ENCODE measurements at places on chromosomes 13 and 19.

GRCh38 chr19:48206397-48207093 is 36.1 kb downstream of the ZSWIM9 start:
- no peaks in the 10 kb centered on the region for H3K36me3 ChIP-seq
- H3K27ac ChIP-seq: no peak overlapping the region
- no peaks in the 10 kb centered on the region for H3K27me3 ChIP-seq
- H3K4me1 ChIP-seq: no peaks in the 10 kb centered on the region

DNA sequence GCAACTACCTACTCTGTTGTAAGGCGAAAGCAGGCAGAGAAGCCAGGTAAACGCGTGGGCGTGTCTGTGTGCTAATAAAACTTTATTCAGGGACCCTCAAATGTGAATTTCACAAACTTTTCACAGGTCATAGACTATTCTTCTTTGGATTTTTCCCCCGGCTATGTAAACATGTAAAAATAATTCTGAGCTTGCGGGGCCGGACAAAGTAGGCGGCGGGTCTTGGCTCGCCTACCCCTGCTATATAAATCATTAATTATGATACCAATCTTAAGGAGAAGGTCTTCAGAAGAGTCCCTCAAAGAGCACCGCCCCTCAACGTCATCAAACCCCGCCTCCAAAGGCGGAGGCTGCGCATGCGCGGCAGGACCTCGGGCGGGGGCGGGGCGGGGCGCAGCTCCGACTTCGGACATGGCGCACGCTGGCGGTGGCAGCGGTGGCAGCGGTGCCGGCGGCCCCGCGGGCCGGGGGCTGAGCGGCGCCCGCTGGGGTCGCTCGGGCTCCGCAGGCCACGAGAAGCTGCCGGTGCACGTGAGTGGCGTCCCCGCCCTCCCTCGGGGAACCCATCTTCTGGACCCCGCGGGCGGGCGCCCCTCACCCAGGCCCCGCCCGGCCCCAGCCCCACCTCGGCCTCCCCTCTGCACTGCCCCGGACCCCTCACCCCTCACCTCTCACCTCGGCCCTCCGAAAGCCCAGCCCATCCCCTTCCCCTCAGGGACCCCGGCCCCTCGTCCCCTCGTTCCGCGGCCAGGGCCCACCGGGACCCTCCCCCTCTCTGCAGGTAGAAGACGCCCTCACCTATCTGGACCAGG is at the start of gene SIN3B:
TSS of gene SIN3B (plus strand) at position 389 of the 812 bp plus-strand sequence. CDS start at position 412, 23 bp downstream.
- peaks cover 18% of the 10 kb centered on the region for H3K36me3 ChIP-seq
- H3K4me1 ChIP-seq: peaks cover 8% of the 10 kb centered on the region
- H3K27ac ChIP-seq: no peak within 1 kb of the TSS
- no peaks in the 10 kb centered on the region for H3K27me3 ChIP-seq
- peak; percentile 95 for DNase-seq
- peak within 1 kb of the TSS; percentile 87 for H3K4me3 ChIP-seq

DNA sequence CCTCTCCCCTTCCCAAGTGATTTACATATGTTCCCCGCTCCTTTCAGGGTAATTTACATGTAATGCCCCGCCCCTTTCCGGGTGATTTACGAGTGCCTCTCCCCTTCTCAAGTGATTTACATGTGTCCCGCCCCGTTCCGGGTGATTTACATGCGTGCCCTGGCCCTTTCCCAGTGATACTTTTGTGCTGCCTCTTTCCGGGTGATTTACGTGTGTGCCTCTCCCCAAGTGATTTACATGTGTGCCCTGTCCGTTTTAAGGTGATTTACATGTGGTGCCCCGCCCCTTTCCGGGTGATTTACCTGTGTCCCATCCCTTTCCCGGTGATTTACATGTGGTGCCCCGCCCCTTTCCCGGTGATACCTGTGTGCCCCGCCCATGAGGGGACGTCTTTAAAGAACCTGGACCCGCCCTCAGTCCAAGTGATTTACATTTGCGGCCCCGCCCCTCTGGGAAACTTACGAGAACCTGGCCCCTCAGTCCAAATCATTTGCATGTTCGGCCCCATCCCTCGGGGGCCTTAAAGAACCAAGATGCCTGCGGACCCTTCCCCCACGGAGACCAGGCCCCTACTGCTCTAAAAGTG is 559 bp upstream of the LENG9 start:
- peak overlapping the region; percentile 86 for H3K27ac ChIP-seq
- DNase-seq: peak; percentile 95
- H3K4me1 ChIP-seq: peaks cover 6% of the 10 kb centered on the region
- H3K4me3 ChIP-seq: peak overlapping the region; percentile 87
- peaks cover 4% of the 10 kb centered on the region for H3K36me3 ChIP-seq

DNA sequence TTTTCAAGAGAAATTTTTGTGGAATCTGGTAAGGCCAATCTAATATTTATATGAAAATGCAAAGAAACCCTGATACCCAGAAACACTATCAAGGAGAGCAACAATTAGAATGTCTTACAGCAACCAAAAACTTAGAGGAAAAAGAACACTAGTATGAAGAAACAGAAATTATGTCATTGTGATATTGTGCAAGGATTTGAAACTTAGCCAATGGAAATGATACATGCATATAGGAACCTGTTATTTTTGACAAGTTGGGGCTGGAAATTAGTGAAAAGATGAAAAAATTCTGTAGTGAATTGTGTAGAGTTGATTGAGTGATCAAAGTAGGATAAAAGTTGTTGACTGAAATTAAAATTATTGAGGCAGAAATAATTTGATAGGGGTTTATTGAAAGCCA is 792.6 kb upstream of the SLITRK6 start:
- no peak for DNase-seq
- H3K27ac ChIP-seq: no peak overlapping the region
- H3K36me3 ChIP-seq: no peaks in the 10 kb centered on the region
- H3K4me3 ChIP-seq: no peak overlapping the region
- no peaks in the 10 kb centered on the region for H3K27me3 ChIP-seq
- no peaks in the 10 kb centered on the region for H3K4me1 ChIP-seq

- H3K27ac ChIP-seq: no peak overlapping the region
- no peaks in the 10 kb centered on the region for H3K27me3 ChIP-seq
- 0 out of 2 replicates have a peak, but pooled peaks cover 1% of the 10 kb centered on the region for H3K4me1 ChIP-seq
Measured at GRCh38 chr13:94996445-94996844, 284.1 kb upstream of the SOX21 start.

GRCh38 chr19:27971071-27971470 is 1241.9 kb downstream of the UQCRFS1 start:
- no peak overlapping the region for H3K27ac ChIP-seq
- H3K4me3 ChIP-seq: no peak overlapping the region
- no peaks in the 10 kb centered on the region for H3K4me1 ChIP-seq

DNA sequence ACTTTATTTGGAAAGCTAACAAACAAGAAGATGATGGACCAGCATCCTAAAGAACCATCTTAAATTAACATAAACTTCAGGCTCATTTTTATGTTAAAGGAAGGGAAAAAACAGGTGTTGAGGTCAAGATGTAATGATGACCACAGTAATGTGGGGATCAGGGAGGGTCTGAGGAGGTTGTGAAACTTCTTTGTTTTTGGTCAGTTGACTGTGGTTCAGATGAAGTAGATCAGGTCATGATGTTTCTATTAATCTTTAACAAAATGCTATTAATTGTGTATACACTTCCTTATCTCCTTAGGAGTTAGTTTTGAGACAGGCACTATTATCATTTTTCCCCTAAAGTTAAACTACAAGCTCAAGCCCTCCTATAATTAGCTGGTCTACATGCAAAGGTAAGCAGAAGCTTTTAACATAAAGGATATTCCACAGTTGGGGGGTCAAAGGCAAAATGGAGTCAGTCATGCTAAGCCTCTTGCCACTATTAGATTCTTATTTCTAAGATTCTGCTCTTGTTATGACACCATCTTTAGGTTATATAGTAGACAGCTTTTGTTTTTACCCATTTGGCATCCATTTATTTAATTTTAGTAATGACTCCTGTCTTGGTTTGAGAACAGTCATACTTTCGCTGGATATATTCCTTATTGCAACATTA is 800.1 kb upstream of the PCDH9 start:
- no peaks in the 10 kb centered on the region for H3K36me3 ChIP-seq
- H3K4me1 ChIP-seq: no peaks in the 10 kb centered on the region
- DNase-seq: no peak
- H3K4me3 ChIP-seq: no peak overlapping the region

DNA sequence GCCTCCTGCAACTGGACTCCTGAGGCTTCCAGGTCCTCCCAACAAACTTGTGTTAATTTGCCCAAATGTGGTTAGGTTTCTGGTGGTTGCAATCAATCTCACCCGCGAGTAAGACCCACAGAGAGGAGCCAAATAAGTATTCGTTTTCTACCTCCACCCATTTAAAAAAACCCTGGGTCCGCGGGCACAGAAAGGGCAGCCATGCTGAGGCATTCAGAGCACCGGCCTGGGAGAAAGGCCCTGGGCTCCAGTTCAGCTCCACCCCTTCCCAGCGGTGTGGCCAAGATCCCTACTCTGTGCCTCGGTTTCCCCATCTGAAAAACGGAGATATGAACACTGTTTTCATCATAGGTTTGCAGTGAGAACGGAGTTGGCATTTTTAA is 56.9 kb downstream of the PEPD start:
- no peak overlapping the region for H3K4me3 ChIP-seq
- H3K4me1 ChIP-seq: no peaks in the 10 kb centered on the region
- no peak for DNase-seq
- H3K27me3 ChIP-seq: no peaks in the 10 kb centered on the region

- H3K27ac ChIP-seq: no peak overlapping the region
- peaks cover 4% of the 10 kb centered on the region for H3K4me1 ChIP-seq
- no peak for DNase-seq
- H3K27me3 ChIP-seq: peaks cover 3% of the 10 kb centered on the region
Measured at GRCh38 chr13:32423592-32423991, 4.3 kb downstream of the N4BP2L1 start.

- no peak overlapping the region for H3K4me3 ChIP-seq
- no peak for DNase-seq
- no peak overlapping the region for H3K27ac ChIP-seq
- H3K27me3 ChIP-seq: peaks cover 7% of the 10 kb centered on the region
- H3K4me1 ChIP-seq: no peaks in the 10 kb centered on the region
- no peaks in the 10 kb centered on the region for H3K36me3 ChIP-seq
Measured at GRCh38 chr19:41356984-41357739, 3.4 kb upstream of the TGFB1 start.

DNA sequence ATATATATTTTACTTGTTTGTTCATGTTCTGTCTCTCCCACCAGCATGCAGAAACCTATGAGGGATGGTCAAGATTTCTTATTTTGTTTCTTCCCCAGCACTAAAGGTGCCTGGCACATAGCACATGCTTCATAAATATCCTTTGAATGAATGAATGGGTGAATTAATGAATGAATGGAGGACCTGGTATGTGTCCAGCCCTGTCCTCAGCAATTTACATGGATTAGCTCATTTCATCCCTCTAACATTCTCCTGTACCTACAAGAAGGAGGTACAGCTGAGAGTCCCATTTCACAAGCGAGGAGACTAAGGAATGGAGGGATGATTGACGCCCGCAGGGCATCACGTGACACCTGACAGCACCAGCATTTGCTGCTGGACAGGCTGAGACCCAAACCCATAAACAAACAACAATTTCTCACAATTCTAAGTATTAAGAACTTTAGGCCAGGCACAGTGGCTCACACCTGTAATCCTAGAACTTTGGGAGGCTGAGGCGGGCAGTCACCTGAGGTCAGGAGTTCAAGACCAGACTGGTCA is 6.8 kb upstream of the BCAT2 start:
- DNase-seq: no peak
- no peak overlapping the region for H3K4me3 ChIP-seq
- no peaks in the 10 kb centered on the region for H3K36me3 ChIP-seq
- H3K4me1 ChIP-seq: peaks cover 3% of the 10 kb centered on the region
- no peaks in the 10 kb centered on the region for H3K27me3 ChIP-seq

DNA sequence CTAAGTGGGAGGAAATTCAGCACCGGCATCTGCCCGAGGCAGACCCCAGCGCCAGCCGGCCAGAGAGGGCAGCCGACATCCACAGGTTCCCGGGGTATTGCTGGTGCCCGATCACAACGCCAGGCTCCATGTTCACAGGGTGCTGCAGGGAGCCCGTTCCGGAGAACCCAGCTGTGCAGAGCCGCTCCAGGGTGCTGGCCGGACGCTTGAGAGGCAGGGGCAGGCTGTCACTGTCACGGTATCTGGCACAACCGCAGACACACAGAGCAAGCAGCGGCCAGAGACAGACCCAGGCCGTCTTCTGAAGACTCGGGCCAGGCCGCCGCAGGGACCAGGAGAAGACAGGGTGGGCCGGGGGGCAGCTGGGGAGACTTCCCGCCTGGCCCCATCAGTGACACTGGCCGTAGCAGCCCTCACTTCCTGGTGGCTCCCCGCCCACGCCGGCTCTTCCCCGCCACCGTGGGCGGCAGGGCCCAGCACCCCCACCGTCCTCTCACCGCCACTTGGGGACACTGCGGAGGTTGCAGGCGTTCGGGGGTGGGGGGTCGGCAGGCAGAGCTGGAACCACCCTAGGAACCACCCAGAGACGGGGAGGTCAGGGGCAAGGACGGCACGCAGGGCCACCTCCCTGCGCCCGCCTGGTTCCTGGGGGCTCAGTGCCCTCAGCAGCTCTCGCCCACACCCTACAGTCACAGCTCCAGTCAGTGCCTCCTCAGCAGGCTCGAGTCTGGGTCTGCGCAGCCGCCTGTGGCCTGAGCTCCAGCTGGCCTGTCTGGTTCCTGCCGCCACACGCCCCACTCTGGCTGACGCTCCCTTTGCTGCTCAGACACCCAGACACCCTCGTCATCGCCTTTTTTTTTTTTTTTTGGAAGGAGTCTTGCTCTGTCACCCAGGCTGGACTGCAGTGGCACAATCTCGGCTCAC is 3.8 kb downstream of the RNF126 start:
- no peak for DNase-seq
- H3K4me1 ChIP-seq: peaks cover 4% of the 10 kb centered on the region
- H3K27ac ChIP-seq: no peak overlapping the region
- H3K36me3 ChIP-seq: no peaks in the 10 kb centered on the region
- H3K4me3 ChIP-seq: no peak overlapping the region

Data from H1 (cell line).